ENCODE measurements at places on chromosomes 1 and 21.

DNA sequence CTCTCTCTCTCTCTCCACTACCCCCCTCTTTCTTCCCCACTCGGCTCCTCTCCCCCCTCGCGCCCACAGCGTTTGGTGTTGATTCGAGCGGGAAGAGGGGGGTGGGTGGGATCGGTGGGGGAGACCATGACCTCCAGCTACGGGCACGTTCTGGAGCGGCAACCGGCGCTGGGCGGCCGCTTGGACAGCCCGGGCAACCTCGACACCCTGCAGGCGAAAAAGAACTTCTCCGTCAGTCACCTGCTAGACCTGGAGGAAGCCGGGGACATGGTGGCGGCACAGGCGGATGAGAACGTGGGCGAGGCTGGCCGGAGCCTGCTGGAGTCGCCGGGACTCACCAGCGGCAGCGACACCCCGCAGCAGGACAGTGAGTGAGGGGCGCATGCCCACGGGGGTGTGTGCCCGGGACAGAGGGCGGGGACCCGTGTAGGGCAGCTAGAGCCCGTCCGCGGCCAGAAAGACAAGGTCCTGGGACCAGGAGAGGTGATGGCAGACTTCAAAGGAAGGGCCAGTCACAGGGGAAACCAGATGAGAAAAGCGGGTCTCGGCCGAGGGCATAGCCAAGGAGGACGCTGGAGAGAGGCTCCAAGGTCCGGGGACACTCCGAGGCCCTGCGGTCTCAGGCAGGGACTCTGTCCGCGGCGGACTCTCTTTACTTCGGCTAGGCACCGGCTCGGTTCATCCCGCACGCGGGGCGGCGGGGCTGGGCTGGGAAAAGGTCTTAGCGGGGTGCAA is at the start of gene PRRX1:
PRRX1 (plus strand) TSS at position 39 of the 735 bp plus-strand sequence; CDS start at position 127, 88 bp downstream.
- no peak for DNase-seq

- no peak for DNase-seq
Observed at GRCh38 chr1:230144758-230145504, 77.9 kb downstream of the GALNT2 start.

- peak; percentile 85 for DNase-seq
Observed at GRCh38 chr1:209659909-209660308, 7.7 kb upstream of the LAMB3 start.

- no peak for DNase-seq
Observed at GRCh38 chr1:178518894-178519293, 6.0 kb downstream of the TEX35 start.

DNA sequence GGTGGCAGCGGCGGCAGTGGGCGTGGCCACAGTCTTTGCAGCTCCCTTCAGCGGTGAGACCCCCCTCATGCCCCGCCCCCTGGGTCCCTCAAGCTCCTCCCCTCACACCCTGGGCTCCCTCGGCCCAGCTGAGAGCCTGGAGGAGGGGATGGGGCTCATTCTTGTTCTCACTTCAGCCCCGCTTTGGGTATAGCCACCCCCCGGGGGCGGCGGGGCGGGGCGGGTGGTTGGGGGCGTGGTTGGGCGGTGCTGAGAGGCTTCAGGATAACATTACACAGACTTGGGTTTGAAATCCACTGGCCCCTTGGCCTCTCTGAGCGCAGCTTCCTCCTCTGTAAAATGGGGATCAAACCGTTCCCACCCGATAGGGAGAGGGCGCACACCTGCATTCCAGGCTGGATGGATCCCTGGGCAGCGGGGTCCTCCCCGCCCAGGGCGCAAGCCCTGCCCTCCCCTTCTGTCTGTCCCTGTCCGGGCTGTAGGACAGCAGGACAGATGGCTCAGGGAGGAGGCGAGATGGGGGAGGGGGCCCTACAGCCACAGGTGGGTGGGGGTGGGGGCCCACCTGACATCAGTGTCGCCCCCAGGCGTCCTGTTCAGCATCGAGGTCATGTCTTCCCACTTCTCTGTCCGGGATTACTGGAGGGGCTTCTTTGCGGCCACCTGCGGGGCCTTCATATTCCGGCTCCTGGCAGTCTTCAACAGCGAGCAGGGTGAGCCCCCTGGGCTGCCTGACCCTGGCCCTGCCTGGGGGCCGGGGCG is 5.1 kb downstream of the CLCNKA start:
- DNase-seq: no peak

GRCh38 chr21:37627074-37627473 is 260.5 kb downstream of the DYRK1A start:
- no peak for DNase-seq

DNA sequence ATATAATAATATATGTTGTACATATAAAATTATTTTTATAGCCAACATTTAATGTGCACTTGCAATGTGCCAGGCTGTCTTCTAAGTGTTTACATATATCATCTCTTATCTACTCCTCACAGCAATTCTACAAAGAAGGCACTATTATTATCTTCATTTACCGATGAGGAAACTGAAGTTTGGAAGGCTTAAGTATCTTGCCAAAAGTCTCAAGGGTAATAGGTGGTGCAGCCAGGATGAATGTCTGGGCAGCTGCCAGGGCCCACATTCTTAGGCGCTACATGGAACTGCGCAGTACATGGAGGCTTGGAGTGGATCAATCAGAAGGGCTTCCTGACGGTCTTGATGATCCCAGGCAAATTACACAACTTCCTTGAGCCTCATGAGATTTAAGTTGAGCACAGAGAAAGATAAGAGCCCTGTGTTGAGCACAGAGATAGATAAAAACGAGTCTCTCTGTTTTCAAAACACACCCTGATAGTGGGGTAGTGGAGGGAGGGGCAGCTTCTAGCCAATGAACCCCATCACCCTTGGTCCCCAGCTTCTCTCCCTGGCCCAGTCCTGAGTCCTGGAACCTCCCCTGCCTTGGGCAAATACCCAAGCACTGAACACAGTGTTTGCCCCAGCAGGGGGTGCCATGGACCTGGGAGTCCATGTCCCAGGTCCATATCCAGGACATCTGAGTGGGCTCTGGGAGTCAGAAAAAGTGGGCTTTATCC is 9.2 kb downstream of the POU3F1 start:
- DNase-seq: no peak

DNA sequence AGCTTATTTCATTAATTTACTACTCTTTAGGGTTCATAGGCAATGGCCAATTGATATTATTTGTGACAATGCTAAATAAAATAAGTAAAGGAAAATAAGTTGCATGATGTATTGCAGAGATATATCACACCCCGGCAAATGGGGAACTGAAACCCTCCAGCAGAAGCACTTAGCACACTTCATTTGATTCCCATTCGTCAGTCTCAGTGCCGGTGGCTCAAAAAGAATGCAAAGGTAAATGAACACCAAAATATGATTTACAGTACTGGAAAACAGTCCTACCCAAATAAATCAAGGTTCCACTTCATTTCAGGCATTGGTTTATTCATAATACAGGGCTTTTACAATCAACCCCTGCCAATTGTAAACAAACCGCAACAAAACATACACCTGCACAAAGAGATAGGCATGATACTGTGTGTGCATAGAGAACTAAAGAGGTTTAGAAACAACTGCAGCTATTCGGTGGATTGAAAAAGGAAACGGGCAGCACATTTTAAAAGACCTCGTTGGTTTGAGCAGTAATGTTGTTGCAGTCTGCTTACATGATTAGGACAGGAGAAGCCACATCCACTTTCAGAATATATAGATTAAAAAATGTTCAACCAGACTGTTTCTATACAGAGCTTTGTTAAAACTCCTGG is 1019.2 kb downstream of the TTLL7 start:
- DNase-seq: no peak

GRCh38 chr1:102572637-102573036 is 535.7 kb downstream of the COL11A1 start:
- no peak for DNase-seq

GRCh38 chr1:159067699-159068621 is 8.6 kb downstream of the AIM2 start:
- DNase-seq: peak; percentile 71

- DNase-seq: peak; percentile 38
Observed at GRCh38 chr1:31981972-31982371, 31.7 kb upstream of the KHDRBS1 start.

DNA sequence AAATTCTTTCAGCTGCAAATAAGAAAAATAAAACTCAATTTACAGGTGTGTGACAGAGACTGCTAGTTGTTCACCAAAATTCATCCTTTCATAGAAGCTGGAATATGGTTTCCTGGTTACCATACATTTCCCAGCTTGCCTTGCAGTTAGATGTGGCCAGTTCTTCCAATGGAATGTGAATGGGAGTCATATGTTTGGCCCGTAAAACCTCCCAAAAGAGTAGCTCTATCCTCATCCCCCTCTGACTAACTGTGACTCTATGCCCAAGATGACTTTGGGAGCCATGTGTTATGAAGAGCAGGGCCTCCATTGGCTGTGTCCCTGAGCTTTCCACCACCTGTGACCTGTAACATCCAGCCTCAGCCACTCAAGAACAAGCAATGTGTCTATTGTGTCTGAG is 90.6 kb upstream of the NGF start:
- DNase-seq: no peak

- no peak for DNase-seq
Observed at GRCh38 chr1:209416716-209417115, 166.8 kb upstream of the CAMK1G start.

GRCh38 chr1:62318756-62319544 is at the start of gene KANK4:
Gene KANK4, minus strand, starts transcription at chr1:62319434. Its CDS starts 37,870 bp downstream, at chr1:62281564.
- DNase-seq: no peak

- no peak for DNase-seq
Observed at GRCh38 chr1:32749771-32750170, 47.2 kb upstream of the SYNC start.

- no peak for DNase-seq
Observed at GRCh38 chr1:47940326-47940725, 56.9 kb downstream of the TRABD2B start.

GRCh38 chr1:78385744-78386462 is 104.9 kb upstream of the PTGFR start:
- DNase-seq: no peak

- no peak for DNase-seq
Observed at GRCh38 chr21:36470294-36470693, 9.6 kb downstream of the CLDN14 start.

GRCh38 chr1:192632641-192633532 is 3.1 kb upstream of the RGS13 start:
- no peak for DNase-seq

- peak; percentile 82 for DNase-seq
Observed at GRCh38 chr1:89692601-89693521, 59.9 kb downstream of the LRRC8C start.

GRCh38 chr1:47797575-47797974 is 199.6 kb downstream of the TRABD2B start:
- no peak for DNase-seq

- no peak for DNase-seq
Observed at GRCh38 chr1:155037043-155037442, 3.4 kb downstream of the DCST1 start.
